ENCODE measurements at places on chromosomes 3 and 15.

GRCh38 chr15:84782346-84782745 lies 34.0 kb downstream of the ZNF592 start:
- DNase-seq = no peak

DNA sequence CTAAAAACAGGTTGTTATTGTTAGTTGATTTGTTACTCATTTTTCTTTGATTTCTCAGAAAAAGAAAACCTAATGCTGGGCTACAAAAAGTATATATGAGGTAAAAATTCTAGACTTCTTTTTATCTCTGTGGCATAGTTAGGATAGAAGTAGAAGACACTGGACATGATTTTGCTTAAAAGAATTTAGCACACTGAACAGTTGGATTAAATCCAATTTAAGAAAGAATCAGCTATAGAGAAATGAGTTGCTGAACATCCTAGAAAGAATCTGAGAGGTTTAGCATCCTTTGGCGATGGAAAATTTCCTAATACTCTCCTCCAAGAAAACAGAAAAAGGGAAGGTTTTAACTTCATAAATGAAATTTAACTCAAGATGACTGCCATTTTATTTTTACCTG lies 259.7 kb downstream of the TBL1XR1 start:
- no peak for DNase-seq

- peak; percentile 55 for DNase-seq
These were observed 76.0 kb downstream of the ZNF609 start for GRCh38 chr15:64536244-64536836.

- DNase-seq = no peak
These were observed 230.7 kb upstream of the SLCO3A1 start for GRCh38 chr15:91622711-91623342.

DNA sequence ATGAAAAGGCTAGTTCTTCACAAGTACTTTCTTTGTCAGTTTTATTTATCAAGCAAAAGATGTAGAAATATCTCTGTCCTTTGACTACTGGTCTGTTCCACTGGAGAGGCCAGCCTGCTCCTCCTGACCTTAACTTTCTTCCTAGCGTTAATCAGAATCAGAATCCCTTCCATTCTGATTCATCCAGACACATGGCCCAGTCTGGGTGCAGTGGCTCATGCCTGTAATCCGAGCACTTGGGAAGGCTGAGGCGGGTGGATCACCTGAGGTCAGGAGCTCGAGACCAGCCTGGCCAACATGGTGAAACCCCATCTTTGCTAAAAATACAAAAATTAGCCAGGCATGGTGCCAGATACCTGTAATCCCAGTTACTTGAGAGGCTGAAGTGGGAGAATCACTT lies 32.0 kb upstream of the MANF start:
- no peak for DNase-seq

DNA sequence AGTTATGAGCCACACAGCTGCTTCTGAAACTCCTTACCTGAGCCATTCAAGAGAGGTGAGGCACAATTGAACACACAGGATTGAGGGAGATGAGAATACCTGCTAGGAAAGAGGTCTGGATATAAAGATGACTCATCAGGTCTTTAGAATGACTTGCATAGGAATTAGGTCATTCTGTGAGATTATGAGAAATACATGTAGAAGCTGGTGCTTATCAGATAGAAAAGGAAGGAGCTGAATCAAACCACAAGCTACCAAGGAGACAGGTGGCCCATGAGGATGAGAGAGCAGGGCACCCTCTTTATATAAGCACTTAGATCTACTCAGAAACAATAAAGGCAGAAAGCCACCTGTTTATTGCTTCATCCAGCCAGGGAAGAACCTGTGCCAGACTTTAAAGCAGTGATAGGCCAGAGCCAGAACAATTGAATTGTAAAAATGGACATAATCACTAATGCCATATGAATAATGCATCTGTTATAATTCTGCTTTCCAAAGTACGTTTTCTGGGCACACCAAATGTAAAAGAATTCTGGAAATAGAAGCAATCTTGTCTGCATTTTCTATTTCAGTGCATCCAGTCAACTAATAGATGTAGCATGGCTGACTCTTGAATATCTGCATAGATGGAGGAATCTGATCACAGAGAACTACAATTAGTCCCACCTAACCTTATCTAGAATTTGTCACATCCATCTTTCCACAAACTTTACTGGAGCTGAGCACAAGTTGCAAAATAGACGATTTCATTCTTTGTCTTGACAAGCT lies 74.9 kb downstream of the PIK3R4 start:
- no peak for DNase-seq

DNA sequence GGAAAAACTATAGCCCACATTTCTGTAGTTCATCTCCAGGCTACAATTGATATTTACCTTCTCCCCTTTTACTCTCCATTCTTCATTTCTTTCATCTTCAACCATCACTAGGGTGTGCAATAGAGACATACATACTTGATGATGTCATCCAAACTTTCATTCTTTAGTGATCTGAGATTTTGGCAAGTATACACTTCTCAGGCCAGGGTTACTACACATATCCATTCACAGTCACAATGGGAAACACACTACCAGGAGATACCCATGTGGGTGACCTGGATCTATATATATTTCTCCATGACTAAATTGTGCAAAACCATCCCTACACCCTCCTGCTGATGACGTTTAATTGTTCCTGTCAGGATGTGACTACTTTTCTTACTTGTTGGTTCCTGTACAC lies 769.5 kb upstream of the DPPA4 start:
- DNase-seq = no peak

Data from common myeloid progenitor, CD34-positive (primary cell).